Epithelial cell of prostate (primary cell): ENCODE measurements at places on chromosomes 2 and 18.

DNA sequence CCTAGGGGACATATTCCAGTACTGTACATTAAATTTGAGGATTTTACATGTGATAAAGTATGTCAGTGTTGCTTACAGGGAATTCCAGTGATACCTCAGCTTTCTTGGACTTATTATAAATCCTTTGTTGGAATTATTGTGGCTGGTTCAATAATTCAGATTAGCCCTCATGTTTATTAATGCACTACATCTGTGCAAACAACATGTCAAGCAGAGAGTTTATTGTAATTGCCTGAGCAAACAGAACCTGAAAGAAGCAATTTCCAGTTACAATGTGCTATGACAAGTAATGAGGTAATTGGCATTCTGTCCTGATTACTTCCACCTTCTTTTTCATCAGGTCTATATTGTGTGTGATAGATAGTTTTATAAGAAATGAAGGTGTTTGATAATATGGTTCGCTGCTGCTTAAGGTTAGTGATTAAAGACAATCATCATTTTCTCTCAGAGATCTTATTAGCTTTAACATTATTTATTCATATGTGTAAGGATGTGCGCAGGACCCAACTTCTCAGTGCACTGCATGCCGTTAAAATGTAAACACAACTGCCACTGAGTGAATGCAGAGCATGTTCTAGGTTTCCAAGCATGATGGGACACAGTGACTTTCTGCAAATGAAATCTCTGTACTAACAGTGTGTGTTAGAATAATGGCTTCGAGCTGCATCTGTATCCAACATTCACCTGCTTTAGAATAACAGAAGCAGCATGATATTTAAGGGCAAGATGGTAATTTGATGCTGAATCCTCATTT is 973.7 kb upstream of the POU3F3 start:
- no peak for DNase-seq

DNA sequence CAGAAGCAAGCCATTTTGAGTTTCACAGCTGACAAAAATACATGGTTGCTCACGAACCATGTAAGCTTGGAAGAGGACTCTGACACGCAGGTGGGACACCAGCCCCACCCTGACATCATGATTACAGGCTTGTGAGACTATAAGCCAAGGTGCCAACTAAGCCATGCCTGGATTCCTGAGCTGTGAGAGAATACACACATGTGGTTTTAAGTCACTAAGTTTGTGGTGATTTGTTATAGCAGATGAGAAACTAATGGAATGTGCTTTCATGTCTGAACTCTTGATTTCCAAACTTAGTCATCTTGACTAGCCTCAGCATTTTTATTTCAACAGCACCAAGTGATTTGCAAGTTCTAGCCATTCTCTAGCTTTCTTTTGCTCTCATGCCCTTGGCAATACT is 676.1 kb upstream of the CELF4 start:
- peak; percentile 85 for DNase-seq

DNA sequence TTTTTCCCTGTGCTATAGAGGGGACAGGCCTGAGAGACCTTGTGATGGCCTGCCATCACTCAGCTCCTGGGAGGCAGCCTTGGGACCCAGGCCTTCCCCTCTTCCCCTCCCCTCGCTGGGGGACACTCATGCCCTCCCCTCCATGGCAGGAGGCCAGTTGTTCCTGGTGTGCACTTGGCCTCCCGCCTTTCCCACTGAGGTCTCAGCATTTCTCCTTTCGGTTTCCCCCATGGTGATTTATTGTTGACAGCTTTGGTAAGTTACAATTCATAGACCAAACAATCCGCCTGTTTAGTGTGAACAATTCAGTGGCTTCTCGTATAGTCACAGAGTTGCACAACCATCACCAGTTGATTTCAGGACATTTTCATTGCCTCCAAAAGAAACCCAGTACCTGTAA is 10.2 kb upstream of the CNDP1 start:
- no peak for DNase-seq

GRCh38 chr18:58779529-58779928 is 85.1 kb upstream of the ZNF532 start:
- no peak for DNase-seq

- no peak for DNase-seq
Observed at GRCh38 chr2:121626777-121627524, 22.3 kb downstream of the CLASP1 start.

DNA sequence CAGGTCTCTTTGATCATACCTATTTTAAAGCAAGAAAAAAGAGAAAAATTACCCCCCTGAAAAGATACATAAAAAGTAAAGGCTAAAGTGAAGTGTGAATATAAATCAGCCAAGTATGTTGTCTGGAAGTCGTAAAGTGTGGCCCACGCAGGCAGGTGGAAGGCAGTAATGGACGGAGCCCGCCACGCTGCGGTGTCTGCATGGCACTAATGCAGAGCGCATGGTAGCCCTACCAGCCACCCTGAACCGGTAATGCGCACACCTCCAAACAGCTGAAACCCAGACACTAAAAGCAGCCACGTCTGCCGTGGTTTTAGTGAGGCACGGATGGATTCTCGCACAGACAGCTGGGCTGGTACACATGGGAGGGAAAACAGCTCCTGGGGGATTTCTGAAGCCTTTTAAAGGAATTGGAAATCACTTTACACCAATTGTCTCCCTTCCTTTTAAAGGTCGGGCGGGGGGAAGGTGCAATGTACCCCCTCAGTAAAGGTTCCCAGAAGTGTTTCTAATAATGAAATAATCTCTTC is 615.2 kb downstream of the CNTNAP5 start:
- DNase-seq = no peak

DNA sequence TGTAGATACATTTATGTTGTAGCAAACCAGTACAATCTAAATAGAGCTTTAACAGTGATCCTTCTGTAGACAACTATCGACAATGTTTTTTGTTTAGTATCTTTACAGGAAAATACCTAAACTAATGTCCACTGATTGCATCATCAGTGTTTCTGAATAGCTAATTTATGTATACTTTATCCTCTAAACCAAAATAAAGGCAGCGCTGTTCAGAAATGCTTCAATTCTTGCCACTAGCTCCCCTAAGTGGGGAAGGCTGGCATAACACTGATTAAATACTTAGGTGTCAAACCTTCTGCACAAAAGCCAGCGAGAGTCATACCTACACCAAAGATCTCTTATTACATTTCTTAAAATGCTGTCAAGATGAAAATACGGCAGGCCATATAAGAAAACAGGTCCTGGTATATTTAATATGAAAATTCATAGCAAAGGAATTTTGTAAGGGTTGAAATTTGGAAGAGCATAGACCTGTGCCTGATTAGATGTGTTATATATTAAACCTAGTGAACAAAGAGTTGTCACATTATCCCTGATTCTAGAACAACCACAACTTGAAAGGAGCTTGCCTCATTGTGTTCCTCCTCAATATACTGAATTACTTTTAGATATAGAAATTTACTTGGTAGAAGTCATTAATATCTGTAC is 1693.4 kb upstream of the SLC39A10 start:
- no peak for DNase-seq

GRCh38 chr18:77069931-77070330 is 62.7 kb downstream of the MBP start:
- DNase-seq = no peak

DNA sequence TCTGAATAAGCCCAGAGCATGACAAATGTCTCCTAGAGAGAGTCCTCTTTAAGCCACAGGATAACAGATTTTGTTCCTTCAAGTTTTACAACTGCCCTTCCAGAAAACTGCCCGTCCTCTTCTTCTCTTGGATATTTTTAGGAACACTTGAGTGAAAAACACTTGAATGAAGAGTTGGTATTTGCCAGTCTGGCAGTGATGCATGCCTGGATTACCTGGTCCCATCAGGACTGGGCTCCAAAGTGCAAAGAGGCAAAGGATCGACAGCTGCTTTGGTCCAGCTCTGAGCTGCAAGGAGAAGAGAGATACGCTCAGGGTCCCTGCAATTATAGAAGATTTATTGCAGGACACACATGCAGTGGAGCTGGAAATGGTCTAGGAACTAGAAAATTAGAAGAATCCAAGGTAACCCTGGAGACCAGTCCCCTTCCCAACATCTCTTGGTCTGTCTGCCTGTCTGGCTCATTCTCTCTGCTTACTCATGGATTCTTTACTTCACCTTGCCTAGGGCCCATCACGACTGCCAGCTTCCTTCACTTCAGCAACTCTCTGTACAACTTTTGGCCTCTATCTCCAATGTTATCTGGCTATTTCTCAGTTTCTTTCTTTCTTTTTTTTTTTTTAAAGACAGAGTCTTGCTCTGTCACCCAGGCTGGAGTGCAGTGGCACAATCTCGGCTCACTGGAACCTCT is 112.1 kb upstream of the SIX2 start:
- no peak for DNase-seq

DNA sequence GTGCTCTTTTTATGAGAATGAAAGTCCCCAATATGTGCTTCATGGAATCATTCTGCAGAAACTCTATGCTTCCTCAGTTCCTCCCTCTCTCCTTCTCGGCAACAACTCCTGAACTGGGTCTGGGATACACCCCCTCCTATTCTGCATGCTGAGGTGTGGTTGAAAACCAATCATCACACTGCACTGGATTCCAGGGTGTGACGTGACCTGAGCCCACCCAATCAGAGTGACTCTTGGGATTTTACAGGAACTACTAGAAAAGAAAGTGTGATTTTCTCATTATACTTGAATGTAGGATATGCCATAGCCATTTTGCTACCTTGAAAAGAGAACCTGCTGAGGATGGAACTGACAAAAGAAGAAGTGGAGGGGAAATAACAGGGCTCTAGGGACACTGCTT is 36.3 kb downstream of the ACVR1 start:
- no peak for DNase-seq

DNA sequence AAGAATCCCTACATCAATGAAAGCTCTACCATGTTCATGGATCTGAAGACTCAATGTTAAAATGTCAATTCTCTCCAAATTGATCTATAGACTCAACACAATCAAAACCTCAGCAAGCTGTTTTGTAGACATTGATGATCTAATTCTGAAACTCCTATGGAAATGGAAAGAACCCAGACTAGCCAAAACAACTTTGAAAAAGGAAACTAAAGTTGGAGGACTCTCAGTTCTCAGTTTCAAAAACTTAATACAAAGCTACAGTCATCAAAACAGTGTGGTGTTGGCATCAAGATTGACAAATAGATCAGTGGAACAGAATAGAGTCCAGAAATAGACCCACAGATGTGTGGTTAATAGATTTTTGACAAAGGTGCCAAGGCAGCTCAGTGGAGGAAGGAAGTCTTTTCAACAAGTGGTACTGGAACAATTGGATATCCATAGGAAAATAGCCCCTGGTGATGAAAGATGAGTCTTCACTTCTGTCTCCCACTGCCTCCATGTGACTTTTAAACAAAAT is 30.4 kb downstream of the LBH start:
- DNase-seq = no peak
